Stimulated activated CD8-positive, alpha-beta memory T cell treated with anti-CD3 and anti-CD28 coated beads, Interleukin-7, amount 100 ng/mL, for 48 hours (primary cell): ENCODE measurements at places on chromosomes 3 and 15.
A peak's percentile ranks its signal among the peaks of the same experiment; 100 is the strongest.

- no peak for DNase-seq
These were observed 163.3 kb downstream of the PLCH1 start for GRCh38 chr3:155581579-155581978.

- DNase-seq: no peak
These were observed 138.9 kb downstream of the TCF12 start for GRCh38 chr15:57057134-57057930.

DNA sequence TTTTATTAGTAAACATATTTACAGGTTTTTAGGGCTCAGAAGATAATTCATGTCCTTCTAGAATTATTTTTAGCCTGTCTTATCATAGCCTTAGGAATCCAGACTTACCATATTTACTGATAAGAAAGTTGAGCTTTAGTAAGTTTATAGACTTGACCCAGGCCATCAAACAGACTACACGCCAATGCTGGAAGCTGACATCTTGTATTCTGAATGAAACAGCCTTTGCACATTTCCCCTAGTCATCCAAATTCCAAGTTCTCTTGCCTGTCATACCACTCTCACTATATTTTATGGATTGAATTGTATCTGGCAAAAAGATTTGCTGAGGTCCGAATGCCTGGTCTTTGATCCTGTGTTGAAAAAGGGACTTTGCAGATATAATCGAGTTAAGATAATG, 58.6 kb downstream of the DRD3 start:
- DNase-seq: no peak

- DNase-seq: no peak
These were observed 10.3 kb downstream of the CTNNB1 start for GRCh38 chr3:41209646-41210045.

- no peak for DNase-seq
These were observed 148.7 kb upstream of the ATP2B2 start for GRCh38 chr3:10653866-10654611.

DNA sequence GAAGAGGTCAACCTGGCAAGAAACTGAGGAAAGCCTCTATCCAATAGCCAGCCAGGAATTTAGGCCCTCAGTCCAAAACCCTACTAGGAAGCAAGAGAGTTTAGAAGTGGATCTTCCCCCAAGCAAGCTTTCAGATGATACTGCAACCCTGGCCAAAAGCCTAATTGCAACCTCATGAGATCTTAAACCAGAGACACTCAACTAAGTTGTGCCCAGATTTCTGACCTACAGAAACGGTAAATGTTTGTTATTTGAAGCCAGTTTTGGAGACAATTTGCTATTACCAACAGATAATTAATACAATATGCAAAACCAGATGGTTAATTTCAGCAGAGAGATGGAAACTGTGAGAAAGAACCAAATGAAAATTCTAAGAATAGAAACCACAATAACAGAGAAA, 21.7 kb upstream of the SUSD5 start:
- DNase-seq: no peak

DNA sequence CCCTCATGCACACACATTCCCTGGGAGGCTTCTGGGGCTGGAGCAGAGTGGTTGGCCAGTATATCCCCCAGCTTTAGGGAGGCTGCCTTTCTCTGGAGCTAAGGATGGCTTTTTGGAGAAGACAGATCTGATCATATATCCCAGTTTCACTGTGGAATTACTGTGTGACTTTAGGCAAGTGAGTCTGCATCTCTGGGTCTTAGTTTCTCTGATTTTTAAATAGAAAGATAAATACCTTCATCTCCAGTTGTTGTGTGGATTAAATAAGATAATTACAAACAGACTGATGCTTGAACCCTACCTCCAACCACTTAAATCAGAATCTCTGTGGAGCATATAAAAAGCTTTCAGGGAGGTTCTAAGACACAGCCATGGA, 11.1 kb upstream of the WNT7A start:
- no peak for DNase-seq

DNA sequence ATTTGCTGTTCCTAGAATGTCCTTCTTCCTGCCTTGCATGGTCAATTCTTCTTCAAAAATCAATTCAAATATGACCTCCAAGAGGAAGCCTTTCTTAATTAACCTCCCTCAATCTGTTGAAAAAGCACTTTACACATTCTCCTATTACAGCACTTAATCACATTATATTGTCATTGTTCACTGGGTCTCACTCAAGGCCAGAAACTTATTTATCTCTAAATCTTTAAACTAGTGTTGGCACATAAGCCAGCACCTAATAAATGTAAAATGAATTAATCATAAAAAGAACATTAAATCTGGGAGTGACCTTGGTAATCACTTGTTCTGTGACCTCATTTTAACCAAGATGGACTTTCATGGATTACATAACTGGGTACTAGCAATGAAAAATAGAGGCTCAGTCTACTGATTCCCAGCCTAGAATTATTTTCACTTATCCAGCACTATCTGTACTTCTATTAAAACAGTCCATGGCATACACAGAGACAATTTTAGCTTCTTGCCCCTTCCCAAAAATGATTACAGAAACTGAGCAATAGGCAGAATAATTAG, 22.1 kb downstream of the MSL2 start:
- no peak for DNase-seq

GRCh38 chr15:90482124-90483011, 47.4 kb upstream of the CRTC3 start:
- no peak for DNase-seq

GRCh38 chr3:150128126-150128525, 157.4 kb upstream of the PFN2 start:
- DNase-seq: no peak

GRCh38 chr3:143563786-143564185, 284.5 kb downstream of the SLC9A9 start:
- no peak for DNase-seq

DNA sequence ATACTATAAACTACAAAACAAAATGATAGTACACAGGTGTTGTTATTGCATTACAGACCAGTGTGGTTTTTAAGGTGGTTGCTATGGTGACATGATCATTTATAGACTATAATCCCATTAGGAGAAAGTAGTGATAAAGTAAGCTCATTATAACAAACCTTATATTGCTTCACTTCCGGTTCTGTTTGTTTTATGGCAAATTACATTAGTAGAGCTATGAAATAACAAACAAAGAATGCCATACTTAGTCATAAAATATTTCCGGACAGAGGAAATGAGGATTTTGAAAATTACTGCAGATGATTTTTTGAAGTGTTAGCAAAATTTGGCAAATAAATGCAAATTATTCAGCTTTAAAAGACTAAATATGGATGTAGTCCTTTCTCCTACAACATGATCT, 640.4 kb upstream of the ARPP21 start:
- DNase-seq: no peak

- DNase-seq: no peak
These were observed 3.4 kb downstream of the PDZRN3 start for GRCh38 chr3:73621388-73621787.

GRCh38 chr15:69976366-69976994, 121.2 kb downstream of the TLE3 start:
- DNase-seq: no peak

GRCh38 chr3:42735019-42735418, 32.4 kb upstream of the HHATL start:
- no peak for DNase-seq

DNA sequence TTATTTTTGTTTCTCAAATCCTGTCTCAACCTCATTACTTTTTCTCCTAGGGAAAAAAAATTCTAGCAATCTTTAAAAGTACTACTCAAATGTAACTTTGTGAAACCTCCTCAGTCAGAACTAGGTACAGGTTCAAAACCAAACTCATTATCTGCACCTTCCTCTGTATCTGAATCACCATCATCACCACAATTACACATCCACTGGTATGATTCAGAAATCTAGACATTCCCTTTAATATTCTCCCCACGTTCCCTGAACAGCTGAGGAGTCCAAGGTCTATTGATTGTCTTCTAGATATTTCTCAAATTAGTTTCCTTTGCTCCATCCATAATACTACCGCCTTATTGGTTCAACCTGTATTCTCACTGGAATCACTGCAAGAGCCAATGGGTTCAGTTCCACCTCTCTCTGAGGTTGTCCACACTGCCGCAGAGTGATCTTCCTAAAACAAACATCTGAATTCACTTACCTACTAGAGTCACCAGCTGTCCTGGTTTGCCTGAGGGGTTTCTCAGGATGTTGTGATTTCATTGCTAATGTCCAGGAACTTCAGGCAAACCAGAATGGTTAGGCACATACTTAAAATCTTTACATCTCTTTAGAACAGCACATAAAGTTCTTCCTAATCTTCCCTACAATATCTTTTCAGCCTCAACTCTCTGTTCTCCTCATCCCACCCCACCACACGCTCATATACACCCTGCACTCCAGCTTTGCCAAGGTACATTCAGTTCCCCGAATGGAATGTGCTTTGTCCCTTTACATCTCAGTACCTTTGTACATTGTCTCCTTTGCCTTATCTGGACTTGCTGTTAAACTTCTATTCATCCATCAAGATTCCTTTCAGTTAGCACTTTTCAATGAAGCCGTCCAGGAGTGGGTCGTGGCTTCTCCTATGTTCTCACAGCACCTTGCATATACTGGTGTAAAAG, 24.2 kb downstream of the ATP13A4 start:
- DNase-seq: no peak

DNA sequence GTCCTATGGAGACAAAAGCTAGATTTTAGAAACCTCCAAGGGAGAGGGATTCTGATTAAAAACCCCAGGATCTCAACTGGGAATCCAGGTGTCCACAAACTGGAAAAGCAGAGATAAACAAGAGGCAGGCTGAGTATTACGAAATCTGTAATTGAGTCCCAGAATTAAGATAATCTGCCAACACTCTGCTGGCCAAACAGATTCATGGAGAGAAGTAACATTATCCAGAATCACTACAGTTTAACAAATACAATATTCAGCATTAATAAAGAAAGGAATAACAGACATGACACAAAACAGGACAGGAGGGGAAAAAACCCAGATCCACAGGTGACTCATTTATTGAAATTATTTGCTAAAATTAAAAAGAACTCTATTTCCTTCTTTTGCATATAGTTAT, 227.2 kb upstream of the NANOGP8 start:
- DNase-seq: no peak

- no peak for DNase-seq
These were observed 141.3 kb upstream of the SOX2 start for GRCh38 chr3:181570472-181570871.

- no peak for DNase-seq
These were observed 66.2 kb downstream of the SAMMSON start for GRCh38 chr3:70065696-70066253.

DNA sequence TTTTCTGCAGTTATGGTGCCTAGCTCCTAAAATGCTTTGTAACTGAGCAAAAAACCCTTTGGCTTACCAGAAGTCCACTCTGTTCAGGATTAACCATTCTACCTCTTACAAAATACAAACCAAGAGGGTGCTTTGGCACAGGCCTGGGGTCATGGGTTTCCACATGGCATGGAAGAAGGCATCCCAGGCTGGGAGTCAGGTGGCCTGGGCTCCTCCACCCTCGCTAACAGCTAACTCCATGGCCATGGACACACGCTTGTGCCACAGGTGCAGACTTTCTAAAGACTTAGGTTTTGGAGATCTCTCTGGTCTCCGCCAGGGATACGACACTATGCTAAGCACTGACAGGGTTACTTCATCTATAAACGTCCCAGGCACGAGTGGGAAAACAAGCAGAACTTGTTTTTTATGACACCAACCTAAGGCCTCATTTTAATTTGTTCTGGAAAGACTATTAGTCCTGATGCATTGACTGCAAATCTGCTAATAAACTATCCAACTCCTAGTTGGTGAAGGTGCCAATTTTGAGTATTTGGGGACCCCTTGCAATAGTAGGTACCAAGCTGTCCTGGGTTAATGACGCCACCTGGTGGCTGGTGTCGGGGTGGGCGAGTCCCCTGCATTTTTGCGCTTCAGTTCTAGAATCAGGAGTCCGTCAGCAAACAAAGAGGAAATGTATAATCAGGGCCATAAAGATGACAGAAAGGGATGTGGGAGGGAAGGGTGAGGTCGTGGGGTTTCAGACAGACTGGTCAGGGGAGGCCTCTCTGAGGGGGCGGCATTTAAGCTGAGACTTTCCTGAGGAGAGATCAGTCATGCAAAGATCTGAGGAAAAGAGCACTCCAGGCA, 10.3 kb upstream of the ALDH1A3 start:
- DNase-seq: no peak

- no peak for DNase-seq
These were observed 575.4 kb upstream of the GOLIM4 start for GRCh38 chr3:168671091-168671490.

GRCh38 chr3:154786724-154787123, 293.4 kb upstream of the MME start:
- no peak for DNase-seq

DNA sequence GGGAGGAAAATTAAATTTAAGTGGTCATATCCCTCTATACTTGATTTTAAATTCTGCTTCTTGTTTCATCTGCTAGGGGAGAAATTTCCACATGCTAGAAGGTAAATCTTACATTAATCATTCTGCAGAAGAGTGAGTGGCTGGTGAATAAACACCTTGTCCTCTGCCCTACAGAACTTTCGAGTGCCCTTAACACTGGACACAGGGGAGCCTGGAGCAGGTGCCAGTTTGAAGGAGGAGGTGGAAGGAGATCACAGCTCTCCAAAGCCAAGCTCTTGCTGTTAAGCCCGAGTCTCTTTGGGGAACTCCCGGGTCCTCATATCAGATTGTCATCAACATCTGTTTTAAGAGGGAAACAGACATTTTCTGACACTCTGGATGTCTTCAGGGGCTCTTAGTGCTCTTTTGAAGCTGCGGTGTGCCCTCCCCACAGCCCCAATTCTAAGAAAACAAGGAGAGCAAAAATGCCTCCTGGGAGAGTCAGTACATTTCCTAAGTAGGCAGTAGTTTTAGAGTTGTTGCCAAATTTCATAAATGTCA, 31.3 kb downstream of the LAMP3 start:
- no peak for DNase-seq

GRCh38 chr3:117674321-117674720, 964.7 kb downstream of the TUSC7 start:
- no peak for DNase-seq

GRCh38 chr15:77854980-77855379, 222.3 kb upstream of the LINGO1 start:
- no peak for DNase-seq

DNA sequence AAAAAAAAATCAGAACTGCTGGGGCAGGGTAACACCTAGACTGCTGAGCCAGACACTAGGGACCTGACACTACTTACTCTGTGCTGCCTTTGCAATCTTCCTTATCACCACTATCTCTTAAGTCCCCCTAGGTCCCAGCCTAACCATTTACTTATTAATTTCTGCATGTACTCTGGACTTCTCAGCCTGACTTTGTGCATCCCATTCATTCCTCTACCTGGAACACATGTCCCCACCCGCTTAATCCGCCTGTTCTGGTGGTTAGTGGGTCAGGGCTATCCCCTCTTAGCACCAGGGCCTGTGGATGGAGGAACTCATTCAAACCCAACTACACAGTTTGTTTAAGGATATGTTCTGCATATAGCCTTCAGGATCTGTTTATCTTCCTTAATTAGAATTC, 5.0 kb upstream of the CACNA1D start:
- DNase-seq: no peak

DNA sequence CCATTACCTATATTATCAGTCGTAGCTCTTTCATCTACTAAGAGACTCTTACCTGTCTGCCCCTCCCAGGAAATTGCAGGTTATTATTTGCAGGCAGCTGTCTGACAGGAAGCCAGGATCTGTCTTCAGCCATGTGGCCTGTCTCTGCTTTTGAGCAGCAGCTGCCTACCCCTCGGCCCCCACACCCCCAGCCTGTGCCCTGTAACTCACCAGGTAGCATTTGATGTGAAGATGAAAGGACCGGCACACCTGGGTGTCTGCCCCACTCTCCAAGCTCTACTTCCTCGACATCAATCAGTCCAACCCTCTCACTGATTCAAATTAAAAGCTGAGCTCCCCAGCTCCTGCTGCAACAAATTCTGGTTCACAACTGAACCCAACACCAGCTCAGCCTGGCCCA, 197.2 kb upstream of the CTNNB1 start:
- DNase-seq: no peak

GRCh38 chr3:29153811-29154210, 127.1 kb upstream of the RBMS3 start:
- peak; percentile 29 for DNase-seq
